ENCODE measurements at places on chromosomes 3 and 15.
A peak's percentile ranks its signal among the peaks of the same experiment; 100 is the strongest.

DNA sequence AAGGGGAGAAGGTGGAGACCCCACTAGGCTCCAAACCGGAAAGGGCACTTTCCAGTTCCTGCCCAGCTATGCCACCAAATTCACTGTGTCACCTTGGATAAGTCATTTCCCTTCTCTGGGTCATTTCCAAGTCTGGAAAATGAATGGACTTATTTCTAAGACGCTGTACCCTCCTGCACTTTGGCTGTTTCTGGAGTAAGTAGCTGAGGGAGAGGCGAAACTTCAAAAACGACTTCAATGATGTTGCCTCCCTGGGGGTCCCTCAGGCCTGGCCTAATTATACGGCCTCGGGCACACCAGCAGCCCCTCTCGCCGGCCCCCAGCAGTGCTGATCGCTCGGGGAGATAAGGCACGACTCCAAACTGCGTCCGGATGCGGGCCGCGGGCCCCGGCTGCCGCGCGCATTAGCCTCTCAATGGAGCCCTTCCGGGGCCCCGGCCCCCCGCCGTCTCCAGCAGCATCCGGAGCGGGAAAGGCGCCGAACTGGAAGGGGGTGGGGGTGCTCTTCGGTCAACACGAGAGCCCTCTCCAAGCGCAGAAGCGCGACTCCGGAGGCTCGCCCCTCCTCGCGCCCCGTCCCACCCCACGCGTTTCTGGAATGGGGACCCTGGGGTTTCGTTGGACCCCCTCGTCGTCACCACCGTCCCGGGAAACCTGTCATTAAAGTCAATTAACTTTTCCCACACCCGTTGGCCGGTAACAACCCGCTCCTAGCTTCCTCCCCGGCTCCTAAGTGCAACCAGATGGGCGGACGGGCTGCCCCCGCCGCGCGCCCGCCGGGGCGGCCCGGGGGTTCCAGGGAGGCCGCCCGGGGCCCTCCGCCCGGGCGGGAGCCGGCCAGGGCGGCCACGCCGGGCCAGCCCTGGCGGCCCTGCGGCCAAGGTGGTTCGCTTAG lies 4.8 kb downstream of the HES1 start:
- peak; percentile 53 for DNase-seq

GRCh38 chr3:65811892-65812291 lies 226.8 kb downstream of the MAGI1 start:
- no peak for DNase-seq

GRCh38 chr3:90128391-90128790 lies 1021.0 kb downstream of the EPHA3 start:
- DNase-seq, result no peak

- DNase-seq, result no peak
Observed at GRCh38 chr3:39332525-39332924, 3.0 kb downstream of the CCR8 start.

GRCh38 chr3:122890720-122891220 lies 95.9 kb downstream of the SLC49A4 start:
- no peak for DNase-seq

GRCh38 chr3:105210141-105210540 lies 156.6 kb upstream of the ALCAM start:
- DNase-seq, result no peak

- DNase-seq, result no peak
Observed at GRCh38 chr15:65414841-65415621, 7.7 kb downstream of the IGDCC4 start.

All from KBM-7 (cell line).